ENCODE measurements at places on chromosomes 5 and 9. TPM values are rescaled to one million over a fixed set of nuclear protein-coding genes. Genes with fewer than 3 reads are reported as not detected.

PCDHAC2 gene
- 3.9 TPM for total RNA-seq

PRELID2 gene
- total RNA-seq: 16.2 TPM

GRCh38 chr9:105419816-105420597, 27.8 kb upstream of the FSD1L start:
- DNase-seq: no peak

- DNase-seq: no peak
Measured at GRCh38 chr5:77369566-77369965, 122.5 kb downstream of the WDR41 start.

DNA sequence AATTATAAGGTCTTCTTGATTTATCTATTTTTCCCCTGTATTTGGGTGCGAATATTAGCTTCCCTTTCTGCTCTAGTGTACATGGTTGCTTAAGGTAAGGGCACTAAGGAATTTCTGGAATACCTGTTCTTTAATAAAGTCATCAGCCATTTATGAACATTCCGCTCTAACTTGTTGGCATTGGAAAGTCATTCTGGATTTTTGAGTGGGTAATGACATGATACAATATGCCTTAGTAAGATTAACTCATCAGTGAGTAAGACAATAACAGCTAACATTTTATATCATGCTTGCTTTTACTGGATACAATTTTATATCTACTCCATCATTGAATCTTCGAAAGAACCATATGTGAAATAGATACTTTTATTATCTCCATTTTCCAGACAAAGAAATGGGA, 196.1 kb downstream of the ARRDC3 start:
- no peak for DNase-seq

DNA sequence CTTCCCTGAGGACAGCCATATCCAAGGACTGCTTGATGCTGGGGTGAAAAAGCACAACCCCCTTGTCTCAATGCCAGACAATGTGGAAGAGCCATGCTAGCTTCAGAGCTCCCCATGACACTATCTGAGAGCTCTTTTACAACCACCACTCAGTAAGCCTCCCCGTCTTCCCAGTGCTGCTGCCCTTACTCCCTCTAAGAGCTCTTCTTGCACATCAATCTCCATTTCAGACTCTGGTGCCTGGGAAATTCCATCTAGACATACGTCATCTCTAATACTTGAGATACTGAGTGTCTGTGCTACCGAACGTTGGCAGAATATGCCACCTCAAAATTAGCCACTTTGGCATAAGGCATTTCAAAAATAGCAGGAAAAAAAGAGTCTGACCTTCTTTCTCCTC, 94.5 kb downstream of the EDIL3 start:
- DNase-seq: no peak

DNA sequence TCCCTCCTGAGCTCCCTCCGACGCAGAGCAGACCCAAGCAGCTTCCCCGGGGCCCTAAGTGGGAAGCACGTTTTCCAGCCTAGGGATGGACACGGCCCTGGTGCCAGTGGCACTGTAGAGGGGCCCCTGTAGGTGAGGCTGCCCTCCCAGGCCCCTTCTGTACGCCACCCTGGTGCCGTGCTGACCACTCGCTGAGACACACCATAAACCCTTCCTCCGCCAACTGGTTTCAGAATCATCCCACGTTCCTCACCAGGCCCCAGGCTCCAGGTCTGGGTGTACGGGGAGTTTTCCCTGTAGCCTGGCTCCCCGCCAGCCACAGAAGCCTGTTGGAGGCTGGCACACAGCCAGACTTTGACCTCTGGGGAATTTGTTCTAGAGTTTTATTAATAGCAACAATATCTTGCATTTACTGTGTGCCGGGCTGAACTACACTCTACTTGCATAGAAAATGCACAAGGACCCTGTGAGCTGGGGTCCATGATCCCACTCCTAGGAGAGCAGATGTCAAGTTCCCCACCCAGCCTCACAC, 18.2 kb upstream of the WDR38 start:
- DNase-seq: no peak
